ENCODE measurements at places on chromosomes 4 and X.

DNA sequence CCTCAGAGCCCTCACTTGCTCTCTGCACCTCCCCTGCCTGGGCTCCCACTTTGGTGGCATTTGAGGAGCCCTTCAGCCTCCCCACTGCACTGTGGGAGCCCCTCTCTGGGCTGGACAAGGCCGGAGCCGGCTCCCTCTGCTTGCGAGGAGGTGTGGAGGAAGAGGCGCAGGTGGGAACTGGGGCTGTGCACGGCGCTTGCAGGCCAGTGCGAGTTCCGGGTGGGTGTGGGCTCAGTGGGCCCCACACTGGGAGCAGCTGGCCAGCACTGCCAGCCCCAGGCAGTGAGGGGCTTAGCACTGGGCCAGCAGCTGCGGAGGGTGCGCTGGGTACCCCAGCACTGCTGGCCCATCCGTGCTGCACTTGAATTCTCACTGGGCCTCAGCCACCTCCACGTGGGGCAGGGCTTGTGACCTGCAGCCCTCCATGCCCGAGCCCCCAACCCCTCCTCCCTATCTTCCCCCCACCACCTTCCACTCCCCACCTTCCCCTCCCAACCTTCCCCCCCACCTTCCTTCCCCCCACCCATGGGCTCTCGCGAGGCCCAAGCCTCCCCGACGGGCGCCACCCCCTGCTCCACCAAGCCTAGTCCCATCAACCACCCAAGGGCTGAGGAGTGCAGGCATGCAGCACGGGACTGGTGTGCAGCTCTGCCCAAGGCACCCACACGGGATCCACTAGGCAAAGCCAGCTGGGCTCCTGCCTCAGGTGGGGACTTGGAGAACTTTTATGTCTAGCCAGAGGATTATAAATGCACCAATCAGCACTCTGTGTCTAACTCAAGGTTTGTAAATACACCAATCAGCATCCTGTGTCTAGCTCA lies 113.5 kb upstream of the BEND4 start:
- no peak for DNase-seq

- DNase-seq = no peak
These were observed 453.3 kb upstream of the HS3ST1 start for GRCh38 chr4:11881947-11882346.

DNA sequence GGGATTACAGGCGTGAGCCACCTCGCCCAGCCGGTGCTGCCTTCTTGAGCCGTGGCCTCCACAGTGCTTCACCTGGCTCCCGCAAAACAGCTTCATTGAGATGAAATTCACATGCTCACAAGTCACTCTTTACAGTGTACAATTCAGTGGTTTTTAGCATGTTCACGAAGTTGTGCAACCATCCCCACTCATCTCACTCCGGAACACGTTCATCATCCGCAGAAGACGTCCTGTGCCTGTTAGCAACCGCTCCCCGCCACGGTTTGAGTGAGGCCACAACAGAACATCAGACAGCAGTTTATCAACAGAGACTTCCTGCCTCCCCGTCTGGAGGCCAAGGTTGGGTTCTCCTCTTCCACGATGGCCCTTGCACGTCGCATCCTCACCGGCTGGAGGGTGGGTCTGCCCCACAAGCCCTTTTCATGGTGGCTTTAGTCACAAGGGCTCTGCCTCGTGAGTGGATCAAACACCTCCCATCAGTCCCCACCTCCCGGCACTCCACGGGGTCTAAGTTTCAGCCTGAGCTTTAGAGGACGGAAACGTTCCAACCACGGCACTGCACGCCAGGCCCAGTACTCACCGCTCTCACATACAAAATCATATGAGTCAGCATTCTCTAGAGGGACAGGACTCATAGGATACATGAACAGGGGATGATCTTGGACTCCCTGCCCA lies 29.6 kb upstream of the SPON2 start:
- DNase-seq = no peak

- no peak for DNase-seq
These were observed 899 bp upstream of the ZFP92 start for GRCh38 chrX:153410373-153410772.

GRCh38 chr4:68396756-68397155 lies 46.9 kb upstream of the YTHDC1 start:
- DNase-seq = no peak

GRCh38 chr4:140808256-140808655 lies 52.1 kb upstream of the TBC1D9 start:
- no peak for DNase-seq

DNA sequence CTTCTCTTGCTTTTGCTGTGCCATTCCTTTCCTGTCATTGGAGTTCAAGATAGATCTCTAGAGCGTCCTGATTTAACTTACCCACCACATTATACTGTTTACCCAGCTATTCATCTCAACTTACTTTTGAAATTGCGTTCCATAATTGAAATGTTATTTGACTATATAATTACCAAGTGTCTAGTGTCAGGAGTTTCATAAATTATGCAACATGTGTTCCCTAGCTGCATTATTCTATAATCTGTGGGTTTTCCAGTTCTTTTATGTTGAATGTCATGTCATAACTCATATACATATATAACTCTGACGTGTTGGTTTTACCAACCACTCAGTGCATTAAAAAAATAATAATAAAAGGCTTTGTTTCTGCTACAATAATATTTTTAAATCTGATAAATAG lies 285.9 kb upstream of the ARSJ start:
- DNase-seq = no peak

DNA sequence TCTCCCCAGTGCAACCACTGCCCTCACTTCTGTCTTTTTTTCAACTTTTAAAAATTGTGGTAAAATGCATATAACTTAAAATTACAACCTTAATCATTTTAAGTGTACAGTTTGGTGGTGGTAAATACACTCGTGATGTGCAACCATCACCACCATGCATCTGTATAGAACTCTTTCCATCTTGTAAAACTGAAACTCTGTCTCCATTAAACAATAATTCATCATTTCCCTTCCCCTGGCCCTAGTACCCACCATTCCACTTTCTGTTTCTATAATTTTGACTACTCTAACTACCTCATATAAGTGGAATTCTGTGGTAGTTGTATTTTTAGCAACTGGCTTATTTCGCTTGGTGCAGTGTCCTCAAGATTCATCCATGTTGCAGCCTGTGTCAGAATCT lies 6.8 kb upstream of the CTBP1 start:
- no peak for DNase-seq

GRCh38 chr4:163920426-163920825 lies 425.9 kb downstream of the TMA16 start:
- no peak for DNase-seq

- no peak for DNase-seq
These were observed 101.8 kb upstream of the TLR3 start for GRCh38 chr4:185966997-185967775.

DNA sequence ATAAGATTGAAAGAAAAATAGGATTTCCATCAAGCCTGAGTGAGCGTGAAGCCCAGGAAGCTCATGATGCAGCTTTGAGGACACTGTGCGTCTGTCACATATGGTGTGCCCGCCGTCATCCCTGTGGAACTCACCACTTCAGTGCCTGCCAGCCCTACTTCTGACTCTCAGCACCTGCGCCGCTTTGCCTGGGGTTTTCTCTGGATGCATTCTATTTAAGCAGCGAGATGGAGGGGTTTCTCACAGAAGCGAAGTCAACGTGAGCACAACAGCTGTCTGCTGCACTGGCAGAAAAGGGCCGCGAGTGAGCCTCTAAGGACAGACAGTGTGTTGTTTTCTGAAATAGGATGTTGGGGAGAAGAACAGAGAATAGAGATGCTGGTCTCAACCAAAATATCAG lies 6.2 kb upstream of the TMEM128 start:
- DNase-seq = no peak

- DNase-seq = no peak
These were observed 265.7 kb upstream of the FAM241A start for GRCh38 chr4:111879539-111879938.

GRCh38 chrX:144801786-144802185 lies 445.5 kb upstream of the SPANXN1 start:
- DNase-seq = no peak

- DNase-seq = no peak
These were observed 133.1 kb downstream of the JADE1 start for GRCh38 chr4:128942607-128943006.

DNA sequence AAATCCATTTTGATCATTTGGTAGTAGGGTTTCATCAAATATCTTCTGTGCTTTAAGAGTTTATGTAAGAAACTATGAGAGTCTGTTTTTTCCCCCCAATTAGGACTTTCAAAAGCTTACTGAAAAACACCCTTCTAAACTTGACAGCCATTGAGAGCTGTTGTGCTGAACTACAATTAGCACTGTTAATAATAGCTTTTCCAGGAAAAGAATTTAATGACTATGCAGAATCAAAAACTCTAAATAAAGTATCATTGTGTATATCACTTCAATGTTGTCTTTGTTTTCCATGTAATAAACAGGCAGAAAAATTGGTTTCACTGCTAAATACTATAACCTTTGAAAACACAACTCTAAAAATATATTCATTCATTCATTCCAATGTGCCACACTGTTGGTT lies 121.4 kb upstream of the PDE5A start:
- no peak for DNase-seq

- no peak for DNase-seq
These were observed 51.1 kb downstream of the KLF3 start for GRCh38 chr4:38715050-38715449.

- DNase-seq = no peak
These were observed 15.8 kb downstream of the SLC7A11 start for GRCh38 chr4:138226351-138226750.

- no peak for DNase-seq
These were observed 89.1 kb downstream of the FAM13A start for GRCh38 chr4:88967883-88968331.

GRCh38 chr4:150849016-150849415 lies 166.1 kb downstream of the LRBA start:
- DNase-seq = no peak

GRCh38 chr4:6848717-6849305 lies 60.8 kb upstream of the TBC1D14 start:
- DNase-seq = no peak

- DNase-seq = no peak
These were observed 1282.3 kb upstream of the TENM3 start for GRCh38 chr4:180960743-180961401.

GRCh38 chr4:40990236-40990898 lies 224.0 kb downstream of the APBB2 start:
- DNase-seq = no peak

GRCh38 chr4:127622921-127623796 lies 9.6 kb upstream of the INTU start:
- no peak for DNase-seq
